SK-MEL-5 (cell line): ENCODE measurements at places on chromosomes 16 and 17.

DNA sequence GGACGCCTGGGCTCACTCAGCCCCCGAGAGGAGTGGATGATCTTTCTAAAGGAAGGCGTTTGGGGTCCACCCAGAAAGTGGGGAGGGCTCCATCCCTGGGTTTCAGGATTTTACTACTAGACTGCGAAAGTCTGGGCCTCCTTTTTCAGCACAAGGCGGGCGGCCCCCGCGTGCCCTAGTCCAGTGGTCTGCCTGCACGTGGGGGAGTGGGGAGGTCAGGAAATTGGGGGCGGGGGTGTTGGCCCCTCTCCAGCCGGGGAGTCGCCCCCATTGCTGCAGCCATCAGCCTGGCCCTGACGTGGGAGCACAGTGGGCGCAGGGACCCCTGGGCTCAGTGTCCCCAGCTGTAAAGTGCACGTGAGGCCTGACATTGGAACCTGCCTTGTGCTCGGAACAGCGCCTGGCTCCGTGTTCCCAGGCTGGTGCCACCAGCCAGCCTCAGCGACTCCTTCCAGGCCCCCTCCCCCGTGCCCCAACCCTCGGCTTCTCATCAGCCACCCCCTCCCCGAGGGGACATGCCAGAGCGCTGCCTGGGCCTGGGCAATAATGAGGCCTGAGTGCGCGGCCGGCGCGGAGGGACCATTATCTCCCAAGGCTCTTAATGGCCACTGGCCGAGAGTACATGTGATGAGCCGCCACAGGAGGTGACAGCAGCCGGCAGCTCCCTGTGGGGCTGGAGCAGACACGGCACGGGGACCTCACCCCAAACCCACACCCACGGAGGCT lies 2.4 kb upstream of the C1QTNF8 start:
- no peak for DNase-seq

DNA sequence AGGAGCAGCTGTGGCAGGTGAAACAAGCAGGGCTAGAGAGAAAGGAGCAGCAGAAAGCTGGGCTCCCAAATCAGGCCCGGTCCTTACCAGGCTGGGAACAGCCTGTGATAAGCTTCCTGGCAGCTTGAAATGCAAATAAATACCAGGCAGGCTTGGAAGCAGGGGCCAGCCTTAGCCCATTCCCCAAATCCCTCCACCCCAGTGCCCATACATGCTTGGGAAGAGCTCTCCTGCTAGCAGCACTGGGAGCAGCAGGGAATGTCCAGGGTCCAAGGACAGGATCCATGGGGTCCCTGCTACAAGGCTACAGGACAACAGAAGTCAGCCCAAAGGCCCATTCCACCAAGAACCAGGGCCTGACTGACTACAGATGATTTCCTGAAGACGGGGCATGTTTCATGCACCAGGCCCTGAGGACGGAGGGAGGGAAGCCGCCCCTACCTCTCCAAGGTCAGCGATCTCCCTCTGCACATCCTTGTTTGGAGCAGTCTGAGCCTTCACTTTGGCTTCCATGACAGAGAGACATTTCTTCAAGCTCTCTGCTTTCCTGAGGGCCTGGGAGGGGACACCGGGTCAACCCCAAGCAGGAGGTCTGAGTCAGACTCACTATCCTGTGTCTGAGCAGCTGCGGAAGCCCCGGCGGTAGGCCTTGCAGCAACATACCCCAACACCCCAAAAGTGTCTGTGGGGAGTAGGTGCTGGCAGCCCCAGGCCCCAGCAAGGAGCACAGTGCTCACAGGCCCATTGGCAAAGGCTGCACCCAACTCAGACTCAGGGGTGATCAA lies 2.6 kb upstream of the EXOSC6 start:
- no peak for DNase-seq

GRCh38 chr17:5304636-5305035 lies 22.6 kb downstream of the RABEP1 start:
- no peak for DNase-seq

GRCh38 chr16:1188432-1189189 lies 35.7 kb downstream of the CACNA1H start:
- peak; percentile 28 for DNase-seq

DNA sequence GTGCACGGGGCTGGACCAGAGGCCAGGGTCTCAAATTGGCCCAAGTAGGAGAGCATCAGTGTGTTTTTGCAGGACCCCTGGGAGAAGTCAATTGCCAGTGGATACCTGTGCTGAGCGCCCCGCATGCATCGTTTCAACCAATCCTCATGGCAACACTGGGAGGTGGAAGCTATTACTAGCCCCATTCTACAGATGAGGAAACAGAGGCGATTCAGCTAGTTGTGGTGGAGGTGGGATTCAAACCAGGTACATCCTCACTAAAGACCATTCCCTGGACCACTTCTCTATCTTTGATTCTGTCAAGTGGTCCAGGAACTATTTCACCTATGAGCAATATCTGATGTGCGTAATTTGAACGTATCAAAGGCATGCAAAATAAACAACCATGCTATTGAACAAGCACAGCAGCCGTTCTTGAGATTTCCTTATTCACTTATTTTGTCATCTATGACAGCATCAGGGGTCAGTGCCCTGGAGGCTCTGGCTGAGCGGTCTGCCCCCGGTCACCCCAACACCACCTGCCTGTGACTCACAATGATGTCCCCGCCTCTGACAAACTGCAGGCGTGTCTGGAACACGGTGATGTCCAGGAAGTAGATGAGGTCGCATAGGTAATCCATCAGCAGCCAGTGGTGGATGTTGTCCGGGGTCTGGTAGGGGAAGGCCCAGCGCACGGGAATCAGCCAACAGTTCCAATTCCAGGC lies 54.0 kb downstream of the CNGB1 start:
- DNase-seq = no peak
